NCI-H1930 (cell line): ENCODE measurements at places on chromosomes 7 and 10.

- no peak for DNase-seq
These were observed 46.4 kb downstream of the TMEM26 start for GRCh38 chr10:61406736-61407135.

DNA sequence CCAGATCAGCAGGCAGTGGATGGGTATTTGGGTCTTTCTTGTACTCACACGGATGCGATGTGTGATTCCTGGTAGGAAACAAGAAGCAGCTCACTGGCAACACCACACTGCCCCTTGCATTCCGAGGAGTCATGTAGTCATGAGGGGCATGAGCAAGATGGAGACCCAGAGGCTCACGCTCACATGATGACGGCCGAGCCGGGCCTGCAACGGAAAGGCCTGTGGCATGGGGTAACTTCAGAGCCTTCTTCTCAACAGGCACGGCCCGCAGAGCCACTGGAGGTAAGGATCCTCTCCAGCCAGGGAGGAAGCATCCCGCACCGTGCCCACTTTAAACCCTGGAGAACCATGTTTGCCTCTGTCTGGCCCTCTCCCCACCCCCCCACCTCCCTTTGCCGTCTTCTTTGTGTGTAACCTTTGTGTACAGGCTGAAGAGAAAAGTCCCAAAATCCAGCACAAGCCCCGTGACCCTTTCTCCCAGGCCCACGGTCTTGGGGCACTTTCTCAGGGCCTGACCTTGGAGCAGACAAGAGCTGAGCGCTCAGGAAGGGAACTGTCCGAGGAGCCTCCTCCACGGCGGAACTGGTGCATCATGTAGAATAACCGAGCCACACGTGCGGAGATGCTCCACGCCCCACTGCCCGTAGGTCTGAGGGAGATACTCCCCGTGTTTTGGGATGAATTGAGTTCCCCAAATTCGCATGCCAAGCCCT lies 516.4 kb downstream of the DNAJB6 start:
- no peak for DNase-seq

DNA sequence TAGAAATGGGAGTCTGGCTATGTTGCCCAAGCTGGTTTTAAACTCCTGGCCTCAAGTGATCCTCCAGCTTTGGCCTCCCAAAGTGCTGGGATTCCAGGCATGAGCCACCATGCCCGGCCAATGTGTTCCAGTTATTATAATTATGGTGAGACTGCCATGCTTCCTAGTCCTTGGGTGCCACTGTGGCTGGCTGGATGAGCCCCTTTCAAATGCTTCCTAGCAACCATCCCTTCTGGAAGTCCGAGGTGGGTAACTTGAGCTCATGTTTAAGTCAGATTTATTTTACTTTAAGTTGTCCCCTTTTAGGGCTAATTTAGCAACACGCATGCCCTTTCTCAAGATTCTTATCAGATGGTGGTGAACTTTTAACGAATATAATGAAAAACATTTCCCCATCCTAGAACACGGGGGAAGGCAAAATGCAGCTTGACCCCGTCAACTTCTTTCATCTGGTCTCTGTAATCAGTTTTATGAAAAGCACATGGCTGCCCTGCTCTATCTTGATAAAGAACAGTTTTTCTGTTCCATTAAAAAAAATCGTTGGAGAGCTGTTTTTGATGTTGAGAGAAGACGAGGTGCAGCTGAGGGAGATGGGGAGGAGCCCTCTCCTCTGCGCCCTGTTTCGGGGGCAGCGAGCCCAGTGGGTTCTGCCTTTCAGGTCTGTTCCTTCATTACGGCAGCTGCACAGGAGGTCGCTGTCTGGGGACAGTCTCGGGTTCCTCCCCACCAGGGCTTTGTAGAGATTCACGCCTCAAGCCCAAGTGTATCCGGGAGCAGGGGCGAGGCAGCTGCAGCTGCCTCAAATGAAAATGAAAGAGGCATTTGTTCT lies 61.0 kb upstream of the MKI67 start:
- no peak for DNase-seq

GRCh38 chr10:113970641-113971040 lies 73.0 kb upstream of the ADRB1 start:
- DNase-seq = no peak

DNA sequence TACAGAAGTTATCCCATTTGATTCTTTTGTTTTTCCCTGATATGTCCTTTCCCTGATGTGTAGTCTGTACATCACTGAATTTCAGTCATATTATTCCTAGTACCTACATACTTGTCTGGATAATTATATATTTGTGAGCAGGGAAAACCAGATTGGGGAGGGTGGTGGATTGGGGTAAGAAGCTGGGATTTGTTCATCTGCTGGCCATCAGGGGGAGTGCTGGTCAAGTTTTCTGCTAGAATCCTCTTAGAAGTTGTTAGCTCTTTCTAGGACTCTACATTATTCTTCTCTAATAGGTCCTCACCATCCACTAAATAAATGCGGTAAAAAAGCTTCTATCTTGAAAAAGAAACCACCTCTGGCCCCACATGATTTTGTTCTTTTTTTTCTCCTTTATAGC lies 232.7 kb upstream of the TAC1 start:
- DNase-seq = no peak

GRCh38 chr10:19772972-19773371 lies 43.3 kb upstream of the PLXDC2 start:
- no peak for DNase-seq

GRCh38 chr7:152884321-152884720 lies 124.8 kb downstream of the ACTR3B start:
- DNase-seq = no peak
